ENCODE measurements at places on chromosomes 11 and 22.
A peak's percentile ranks its signal among the peaks of the same experiment; 100 is the strongest.

- no peak for DNase-seq
Observed at GRCh38 chr11:118318581-118319336, 14.2 kb downstream of the CD3E start.

DNA sequence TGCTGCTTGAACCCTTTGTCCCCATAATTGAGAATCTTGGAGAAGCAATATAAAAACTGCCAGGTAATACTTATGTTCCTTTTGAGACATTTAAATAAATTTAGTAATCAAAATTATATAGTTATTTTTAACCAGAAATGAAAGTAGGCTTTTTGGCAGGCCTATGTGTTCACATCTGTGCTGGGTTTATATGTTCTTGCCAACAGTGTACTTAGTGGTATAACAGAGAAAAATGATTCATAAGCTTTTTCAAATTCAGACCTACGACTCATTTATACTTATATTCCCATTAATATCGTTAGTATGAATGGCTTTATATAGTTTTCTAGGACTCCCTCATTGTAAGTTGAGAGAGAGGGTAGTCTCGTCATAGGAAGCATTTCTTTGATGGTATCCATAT, 79.0 kb downstream of the DDX10 start:
- no peak for DNase-seq

- no peak for DNase-seq
Observed at GRCh38 chr11:12433571-12434324, 56.4 kb downstream of the PARVA start.

- DNase-seq: no peak
Observed at GRCh38 chr11:71381781-71382505, 66.2 kb downstream of the DHCR7 start.

DNA sequence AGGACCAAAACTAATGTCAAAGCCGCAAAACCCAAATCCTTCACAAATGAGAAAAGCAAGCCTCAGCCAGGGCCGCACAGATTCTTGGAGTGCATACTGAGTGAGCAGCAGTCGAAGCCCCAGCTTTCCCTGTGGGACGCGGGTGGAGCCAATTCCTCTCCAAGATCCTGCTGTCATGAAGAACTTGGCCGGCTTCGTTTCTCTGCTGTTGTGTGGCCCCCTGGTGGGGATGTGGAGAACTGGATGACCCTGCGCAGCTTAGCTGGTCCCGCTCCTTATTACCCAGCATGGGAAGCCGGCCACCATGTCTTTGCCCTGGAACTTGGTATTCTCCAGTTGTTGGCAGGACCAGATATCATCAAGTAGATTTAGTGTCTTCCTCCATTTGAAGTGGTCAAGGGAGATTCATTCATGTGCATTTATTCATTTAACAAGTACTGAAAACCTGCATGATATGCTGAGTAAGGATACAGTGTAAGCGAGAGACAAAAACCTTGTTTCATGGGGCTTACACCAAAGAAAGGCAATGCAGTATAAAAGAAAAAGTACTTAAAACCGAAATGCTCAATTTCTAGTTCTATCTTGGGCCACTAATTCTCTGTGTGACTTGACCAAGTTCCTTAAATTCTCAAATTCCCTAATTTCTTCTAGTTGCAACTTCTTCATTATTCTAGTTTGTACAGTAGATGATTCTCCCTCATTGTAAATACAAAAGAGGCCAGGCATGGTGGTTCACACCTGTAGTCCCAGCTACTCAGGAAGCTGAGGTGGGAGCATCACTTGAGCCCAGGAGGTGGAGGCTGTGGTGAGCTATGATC, 56.7 kb upstream of the CRTAM start:
- DNase-seq: peak; percentile 61

GRCh38 chr11:133197425-133197824, 334.9 kb downstream of the OPCML start:
- DNase-seq: no peak

GRCh38 chr11:129853518-129854231, 38.0 kb downstream of the TMEM45B start:
- peak; percentile 62 for DNase-seq

GRCh38 chr11:70167120-70167519, 36.0 kb upstream of the FADD start:
- no peak for DNase-seq

GRCh38 chr11:74487875-74488274, 5.6 kb downstream of the LIPT2 start:
- DNase-seq: no peak

DNA sequence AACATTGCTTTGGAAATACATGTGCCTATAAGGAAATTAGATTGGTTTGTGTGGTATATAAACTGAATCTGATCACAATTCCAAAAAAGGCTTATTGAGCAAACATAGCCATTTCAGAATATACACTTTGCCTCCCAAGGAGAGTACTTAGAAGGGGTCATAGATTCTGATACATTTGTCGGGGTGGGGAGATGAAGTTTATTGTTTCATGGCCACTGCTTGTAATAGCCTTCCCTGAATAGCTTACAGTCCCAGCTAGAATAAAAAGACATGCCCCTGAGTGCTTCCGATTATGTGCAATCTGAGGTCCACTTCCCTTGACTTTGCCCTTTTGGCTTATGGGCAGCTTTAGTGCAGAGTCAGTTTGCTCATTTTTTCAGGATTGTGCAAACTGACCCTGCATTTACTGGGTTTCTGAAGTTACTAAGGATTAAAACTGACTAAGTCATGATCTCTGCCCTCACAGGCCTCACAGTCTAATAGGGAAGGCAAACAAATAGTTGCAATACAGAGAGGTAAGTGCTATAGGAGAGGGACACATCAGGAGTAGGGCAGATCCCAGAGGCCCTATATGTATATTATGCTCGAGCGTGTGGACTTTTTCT, 184.2 kb downstream of the BLID start:
- DNase-seq: no peak

GRCh38 chr22:49012712-49013395, 814.8 kb downstream of the BRD1 start:
- no peak for DNase-seq

DNA sequence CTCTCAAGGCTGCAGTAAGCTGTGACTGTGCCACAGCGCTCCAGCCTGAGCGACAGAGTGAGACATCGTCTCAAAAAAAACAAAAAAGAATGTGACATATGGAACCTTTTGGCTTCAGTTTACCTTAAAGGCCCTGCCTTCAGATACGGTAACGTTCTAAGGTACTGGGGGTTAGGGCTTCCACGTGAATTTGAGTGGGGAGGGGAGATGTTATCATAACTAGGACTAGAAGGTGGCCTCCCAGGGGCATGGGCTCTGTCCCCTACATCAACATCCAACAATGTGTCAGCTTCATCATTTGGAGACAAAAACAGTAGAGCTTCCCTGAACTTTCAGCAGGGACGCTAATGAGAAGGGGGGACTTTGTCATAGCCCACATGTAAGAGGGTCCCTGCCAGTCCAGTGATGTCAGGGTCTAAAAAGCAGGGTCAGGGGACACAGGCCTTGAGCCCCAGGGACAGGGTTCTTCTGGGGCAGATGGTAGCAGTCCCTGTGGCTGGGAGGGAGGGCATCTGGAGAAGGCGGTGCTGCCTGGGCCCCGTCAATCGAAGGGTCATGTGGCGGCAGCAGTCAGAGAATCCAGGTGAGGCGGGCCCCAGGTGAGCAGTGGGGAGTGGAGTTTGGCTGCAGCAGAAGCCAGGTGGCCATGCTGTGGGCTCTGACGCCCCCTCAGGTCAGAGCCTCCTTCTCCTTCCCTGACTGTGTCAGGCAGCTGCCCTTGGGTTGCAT, 79.8 kb downstream of the BCR start:
- DNase-seq: peak; percentile 48

DNA sequence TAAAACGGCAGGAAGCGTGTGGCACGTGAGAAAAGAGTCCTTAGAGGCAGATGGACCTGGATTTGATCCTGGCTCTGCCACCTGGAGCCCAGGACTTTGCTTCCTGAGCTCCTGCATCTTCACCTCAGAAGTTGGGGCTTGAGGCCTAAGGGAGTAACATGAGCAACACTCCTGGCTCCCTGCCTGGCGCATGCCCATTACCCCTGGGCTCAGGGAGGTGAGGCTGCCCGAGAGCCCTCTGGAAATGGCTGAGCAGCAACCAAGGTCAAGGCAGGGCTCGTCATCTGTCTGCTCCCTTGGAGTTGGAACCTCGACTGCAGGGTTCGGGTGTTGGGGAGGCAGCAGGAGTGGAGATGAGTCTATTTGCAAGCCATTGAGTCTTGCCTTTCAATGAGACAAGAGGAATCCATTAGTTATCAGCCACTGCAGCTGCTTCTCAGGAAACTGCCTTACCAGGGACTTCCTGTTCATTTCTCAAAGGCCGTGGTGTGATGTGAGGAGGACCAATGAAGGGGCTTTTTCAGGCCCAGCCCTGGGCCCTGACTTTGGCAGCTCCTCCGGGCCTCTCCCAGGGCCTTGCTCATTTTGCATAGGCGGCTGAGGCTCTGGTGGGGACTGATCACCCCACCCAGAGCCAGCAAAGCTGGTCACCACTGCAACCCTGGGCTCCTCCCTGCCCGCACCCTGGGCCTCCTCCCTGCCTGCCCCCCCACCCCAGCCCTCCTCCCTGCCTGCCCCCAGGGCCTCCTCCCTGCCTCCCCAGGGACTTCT, 6.4 kb downstream of the FADS2 start:
- no peak for DNase-seq

GRCh38 chr22:23086787-23087186, 16.5 kb downstream of the GNAZ start:
- no peak for DNase-seq

GRCh38 chr22:49011379-49011768, 816.3 kb downstream of the BRD1 start:
- no peak for DNase-seq

GRCh38 chr11:70470127-70470526, 71.8 kb downstream of the CTTN start:
- peak; percentile 43 for DNase-seq

DNA sequence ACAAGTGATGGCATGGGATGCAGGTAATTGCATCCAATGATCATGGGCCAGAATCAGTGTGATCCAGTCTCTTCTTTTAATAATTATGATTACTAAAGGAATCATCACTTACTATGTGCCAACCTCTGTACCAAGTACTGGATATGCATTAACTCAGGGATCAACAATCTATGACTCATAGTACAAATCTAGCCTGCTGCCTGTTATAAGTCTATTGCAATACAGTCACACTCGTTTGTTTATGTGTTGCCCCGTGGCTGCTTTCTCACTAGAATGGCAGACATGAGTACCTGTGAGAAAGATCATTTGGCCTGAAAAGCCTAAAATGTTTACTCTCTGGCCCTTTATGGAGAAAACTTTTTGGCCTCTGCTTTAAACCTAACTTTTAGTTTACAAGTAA, 45.0 kb downstream of the OR6Q1 start:
- DNase-seq: no peak

GRCh38 chr11:62245271-62245753, 3.3 kb downstream of the SCGB1D2 start:
- no peak for DNase-seq

DNA sequence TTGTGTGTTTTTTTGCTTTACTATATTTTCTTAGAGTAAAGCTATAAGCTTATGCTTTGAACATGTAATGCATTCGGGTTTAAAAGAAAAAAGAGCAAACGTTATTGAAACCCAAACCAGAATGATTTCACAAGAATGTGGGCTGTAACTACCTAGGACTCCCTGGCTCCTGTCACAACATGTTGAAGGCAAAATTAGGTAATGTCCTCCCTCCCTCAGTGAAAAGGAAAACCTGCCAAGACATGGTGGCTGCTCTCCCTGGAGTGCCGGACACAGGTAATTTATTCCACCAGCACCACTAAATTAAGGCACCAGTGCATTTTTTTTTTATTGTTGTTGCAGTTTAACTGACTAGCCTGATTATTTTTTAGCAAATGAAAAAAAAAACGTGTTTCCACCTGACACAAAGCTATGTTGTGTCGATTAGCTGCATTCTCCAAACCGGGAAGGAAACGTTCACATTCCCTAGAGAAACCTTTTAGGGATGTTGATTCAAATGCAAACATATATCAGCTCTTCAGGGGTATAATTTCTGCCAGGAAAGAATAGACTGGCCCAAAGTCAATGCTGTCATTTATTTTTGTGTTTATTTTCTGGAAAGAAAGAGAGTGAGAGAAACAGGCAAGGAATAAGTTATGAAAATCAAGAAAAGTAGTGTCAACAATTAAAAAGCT, 134.6 kb downstream of the CCDC34 start:
- no peak for DNase-seq

DNA sequence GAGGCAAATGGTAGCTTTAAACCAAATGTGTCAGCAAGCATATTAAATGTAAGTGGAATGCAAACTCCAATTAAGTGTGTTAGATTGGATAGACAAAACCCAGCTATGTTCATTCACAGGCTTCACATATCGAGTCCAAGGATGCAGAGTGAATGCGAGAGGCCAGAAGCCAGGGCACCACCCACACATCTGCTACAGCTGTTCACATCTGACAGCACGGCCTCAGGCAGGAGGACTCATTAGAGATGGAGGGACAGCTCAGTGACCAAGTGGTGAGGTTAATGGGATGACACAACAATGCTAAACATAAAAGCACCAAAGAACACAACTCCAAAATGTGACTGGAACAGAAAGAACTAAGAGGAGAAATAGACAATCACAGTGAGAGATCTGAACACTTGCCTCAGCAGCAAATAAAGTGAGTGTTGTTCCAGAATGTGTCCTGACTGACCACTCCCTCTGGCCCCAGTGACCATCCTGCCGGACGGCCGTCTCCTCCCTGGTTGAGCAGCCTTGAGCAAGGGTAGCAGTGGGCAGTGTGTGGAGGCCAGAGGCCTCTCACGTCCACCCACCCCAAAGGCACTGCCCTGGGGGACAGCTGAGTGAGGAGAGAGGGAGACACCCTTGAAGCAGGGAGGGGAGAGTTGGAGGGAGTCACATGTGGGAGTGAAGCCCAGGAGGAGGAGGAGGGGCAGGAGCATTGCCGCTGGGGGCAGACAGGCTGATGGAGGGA, 23.8 kb downstream of the ALG12 start:
- DNase-seq: no peak

DNA sequence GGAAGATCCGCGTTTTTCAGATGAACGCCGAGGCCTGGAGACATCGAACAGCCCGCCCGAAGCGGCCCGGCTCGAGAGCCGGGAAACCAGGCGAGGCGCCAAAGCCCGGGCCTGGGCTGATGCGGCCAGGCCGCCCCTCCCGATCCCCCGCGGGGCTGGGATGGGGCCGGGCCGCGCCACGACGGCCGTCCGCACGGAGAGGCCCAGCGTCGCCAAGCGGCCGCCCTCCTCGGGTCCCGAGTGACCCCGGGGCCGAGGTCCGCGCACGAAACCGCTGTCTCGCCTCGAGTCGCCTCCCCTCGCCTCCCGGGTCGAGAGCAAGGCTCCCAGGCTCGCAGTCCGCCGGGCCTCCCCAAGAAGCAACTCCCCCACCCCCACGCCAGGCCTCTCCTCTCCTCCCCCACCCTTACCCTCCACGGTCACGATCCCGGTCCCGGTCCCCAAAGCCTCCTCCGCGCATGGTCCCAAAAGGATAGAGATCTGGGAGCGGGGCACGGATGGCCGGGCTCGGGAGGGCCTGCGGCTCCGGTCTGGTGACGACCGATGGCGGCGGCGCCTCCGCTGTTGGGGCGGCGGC, 482 bp downstream of the DDX17 start:
- peak; percentile 38 for DNase-seq

- peak; percentile 79 for DNase-seq
Observed at GRCh38 chr22:20155330-20156041, 4.6 kb upstream of the CCDC188 start.

GRCh38 chr11:2689651-2690575, 9.9 kb downstream of the KCNQ1OT1 start:
- no peak for DNase-seq

- no peak for DNase-seq
Observed at GRCh38 chr22:28710107-28710506, 30.5 kb upstream of the TTC28 start.

GRCh38 chr22:46040471-46041465, 63.8 kb upstream of the WNT7B start:
- no peak for DNase-seq

GRCh38 chr11:120055646-120056045, 82.3 kb downstream of the TRIM29 start:
- DNase-seq: no peak

- DNase-seq: no peak
Observed at GRCh38 chr11:14638561-14638960, 5.0 kb upstream of the PDE3B start.
